ENCODE measurements at places on chromosomes 1 and 21.

DNA sequence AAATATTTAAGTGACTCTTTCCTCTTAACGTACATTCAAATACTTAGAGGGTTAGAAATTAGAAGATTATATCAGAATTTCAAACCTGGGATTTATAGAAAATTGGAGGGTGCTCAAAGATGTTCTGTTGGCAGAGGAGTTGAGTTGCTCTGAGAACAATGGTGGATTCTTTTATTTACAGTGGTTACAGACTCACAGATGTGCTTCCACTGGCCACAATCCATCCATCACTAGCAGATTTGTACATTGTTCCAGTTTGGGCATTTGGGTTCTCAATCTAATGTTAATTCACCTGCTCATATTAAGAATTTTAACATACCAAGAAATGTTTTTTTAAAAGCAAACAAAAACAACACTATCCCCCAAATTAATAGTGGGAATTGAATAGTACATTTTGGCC lies 23.5 kb downstream of the DNAJC6 start:
- DNase-seq, result no peak

DNA sequence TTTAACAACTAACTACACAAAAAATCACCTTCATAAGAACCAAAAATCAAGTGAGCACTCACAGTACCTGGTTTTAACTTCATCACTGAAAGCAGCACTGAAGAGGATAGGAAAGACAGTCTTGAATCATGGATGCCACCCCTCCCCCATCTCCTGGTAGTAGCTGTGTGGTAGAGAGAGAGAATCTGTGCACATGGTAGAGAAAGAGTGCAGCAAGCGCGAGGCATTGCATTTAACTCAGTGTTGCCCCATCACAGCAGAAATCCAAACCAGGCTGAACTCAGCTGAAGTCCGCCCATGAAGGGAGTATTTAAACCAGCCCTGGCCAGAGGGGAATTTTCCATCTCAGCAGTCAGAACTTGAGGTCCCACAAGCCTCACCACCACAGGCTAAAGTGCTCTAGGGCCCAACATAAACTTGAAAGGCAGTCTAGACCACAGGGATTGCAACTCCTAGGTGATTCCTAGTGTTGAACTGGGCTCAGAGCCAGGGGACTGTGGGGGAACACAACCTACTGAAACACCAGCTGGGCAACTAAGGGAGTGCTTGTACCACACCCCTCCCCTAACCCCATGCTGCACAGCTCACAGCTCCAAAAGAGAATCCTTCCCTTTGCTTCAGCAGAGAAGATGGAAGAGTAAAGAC lies 38.4 kb downstream of the VAV3 start:
- DNase-seq, result no peak

DNA sequence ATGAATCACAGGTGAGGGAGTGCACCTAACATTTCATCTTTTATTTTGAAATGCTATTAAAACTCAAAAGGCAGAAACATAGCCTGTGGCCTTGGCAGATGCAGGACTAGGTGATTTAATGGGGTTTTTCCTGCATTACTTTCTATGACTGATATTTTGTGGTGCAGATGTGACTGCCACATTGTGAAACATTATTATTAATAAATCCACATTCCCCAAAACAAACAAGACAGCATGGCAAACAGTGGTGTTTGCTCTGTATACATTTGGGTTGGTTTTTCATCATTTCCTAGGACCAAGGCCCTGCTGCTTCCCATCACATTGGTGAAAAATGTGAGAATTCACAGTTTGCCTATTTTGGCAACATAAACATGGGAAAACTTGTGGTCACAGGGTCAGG lies 247.6 kb upstream of the SGIP1 start:
- no peak for DNase-seq

GRCh38 chr1:219492717-219493116 lies 120.2 kb downstream of the ZC3H11B start:
- DNase-seq, result no peak

- no peak for DNase-seq
Observed at GRCh38 chr1:33123266-33123665, 42.3 kb downstream of the AZIN2 start.

DNA sequence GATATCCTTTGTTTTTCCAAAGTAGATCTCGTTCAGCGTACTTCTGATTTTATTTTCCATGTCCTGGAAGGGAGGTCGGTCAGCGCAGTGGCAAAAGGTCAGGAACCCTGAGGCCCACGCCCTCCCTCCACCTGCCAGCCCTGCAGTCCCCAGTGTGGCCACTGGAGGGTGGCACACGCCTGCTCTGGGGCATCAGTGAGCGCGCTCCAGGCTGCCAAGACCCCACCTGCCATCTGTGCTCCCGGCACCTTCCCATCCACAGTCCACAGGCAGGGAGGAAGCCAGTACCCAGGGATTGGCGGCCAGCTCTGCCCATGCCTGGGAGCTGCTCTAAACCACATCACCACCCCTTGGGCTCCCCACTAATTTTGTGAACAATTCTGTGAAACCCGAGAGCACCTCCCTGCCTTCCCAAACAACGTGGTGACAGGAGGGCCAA lies 32.3 kb downstream of the SLC66A1 start:
- DNase-seq, result peak; percentile 47

DNA sequence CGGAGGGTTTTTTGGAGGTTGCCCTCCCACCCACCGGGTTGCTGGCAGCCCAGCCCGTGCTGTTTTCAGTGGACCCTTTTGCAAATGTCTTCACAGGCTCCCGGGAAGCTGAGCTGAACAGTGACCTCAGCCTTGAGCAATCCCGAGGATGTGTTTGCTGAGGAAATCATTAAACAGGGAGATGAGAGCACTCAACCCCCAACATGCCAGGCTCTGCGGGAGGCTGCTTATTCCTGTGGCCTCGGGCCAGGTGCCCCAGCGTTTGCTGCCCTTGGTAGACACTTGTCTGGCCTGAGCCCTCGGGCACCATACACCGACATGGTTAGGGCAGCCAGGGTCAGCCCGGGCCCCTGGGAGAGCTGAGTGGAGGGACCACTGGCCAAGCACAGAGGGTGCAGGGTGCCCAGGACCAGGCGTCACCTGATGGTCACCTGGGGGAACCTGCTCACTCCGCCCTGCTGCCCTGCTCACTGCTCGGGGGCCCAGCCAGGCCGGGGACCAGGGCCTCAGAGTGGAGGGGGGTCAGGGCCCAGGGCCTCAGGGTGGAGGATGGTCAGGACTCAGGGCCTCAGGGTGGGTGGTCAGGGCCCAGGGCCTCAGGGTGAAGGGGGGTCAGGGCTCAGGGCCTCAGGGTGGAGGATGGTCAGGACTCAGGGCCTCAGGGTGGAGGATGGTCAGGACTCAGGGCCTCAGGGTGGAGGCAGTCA lies 42.5 kb upstream of the POFUT2 start:
- no peak for DNase-seq

GRCh38 chr1:54782156-54782555 lies 17.8 kb upstream of the PARS2 start:
- no peak for DNase-seq

GRCh38 chr1:143584508-143584907 lies 387.3 kb downstream of the FAM72C start:
- DNase-seq, result no peak

DNA sequence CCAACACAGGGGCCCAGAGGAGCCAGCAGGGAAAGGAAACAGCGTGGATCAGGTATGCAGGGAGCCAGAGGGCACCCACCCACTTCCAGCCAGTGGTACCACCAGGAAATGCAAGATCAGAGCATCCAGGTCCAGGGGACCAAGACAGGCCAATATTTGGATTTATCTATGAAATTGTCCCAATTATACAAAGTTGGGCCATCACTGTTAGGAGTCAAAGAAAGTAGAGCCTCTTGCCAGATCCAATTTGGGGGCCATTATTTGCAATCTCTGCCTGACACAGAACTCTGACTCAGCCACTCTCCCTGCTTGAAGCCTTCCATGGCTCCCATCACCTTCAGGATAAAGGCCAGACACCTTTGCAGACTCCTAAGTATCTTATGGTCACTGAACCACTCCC lies 21.1 kb upstream of the TAS1R2 start:
- DNase-seq, result no peak

GRCh38 chr1:58266242-58266641 lies 280.3 kb downstream of the OMA1 start:
- no peak for DNase-seq

DNA sequence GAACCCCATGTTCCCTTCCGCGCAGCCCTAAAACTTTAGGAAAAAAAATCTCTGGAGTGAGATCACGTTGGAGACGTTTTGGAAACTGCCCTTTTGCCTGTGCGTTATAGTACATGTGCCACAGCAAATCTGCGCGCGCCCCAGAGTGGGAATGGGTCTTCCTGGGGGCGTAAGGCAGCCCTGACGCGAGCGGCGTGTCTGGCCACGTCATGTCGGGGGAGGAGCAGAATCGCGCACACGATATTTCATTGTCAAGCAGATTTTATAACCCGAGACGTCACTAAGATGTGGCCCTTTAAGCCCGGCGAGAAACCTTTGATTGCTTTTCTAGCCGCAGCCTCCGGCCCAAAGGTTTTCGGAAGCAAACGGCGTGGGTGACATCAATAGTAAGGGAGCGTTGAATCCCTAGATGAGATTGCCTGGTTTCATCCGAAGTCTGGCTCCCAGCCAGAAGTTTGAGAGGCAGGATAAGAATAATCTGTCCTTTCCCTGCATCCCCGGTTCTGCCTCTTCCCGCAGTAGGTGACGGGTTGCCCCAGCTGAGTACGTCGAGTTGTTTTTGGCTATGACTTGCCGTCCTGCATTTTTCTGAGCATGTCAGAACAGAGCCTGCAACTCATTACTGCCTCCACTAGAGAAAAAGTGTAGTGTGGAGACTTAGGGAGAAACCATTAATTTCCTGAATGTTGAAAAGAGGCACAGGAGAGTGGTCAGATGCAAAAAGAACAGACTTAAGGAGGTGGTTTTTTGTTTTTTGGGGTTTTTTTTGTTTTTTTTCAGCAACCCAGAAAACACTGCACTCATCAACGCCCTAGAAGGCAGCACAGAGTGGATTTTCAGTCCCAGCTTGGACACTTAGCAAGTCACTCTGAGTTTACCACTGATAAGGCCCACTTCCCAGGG lies 817 bp upstream of the PMVK start:
- DNase-seq, result peak; percentile 95

DNA sequence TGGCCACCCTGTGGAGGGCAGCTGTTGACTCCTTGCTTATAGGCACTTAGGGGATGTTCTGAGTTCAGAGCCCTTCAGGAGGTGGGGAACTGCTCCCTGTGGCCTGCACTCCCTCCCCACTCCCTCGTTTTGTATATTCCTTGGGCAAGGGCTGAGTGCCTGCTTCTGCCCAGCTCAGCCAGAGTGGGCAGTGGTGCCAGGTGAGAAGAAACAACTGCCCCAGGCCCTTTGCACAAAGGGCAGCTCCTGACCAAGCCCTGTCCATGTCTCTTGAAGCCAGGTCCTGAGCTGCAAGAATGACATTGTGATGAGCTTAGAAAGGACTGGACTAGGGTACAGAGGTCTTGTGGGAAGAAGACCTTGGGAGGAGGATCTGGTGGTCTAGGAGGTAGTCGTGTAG lies 2.2 kb downstream of the AGTRAP start:
- no peak for DNase-seq

DNA sequence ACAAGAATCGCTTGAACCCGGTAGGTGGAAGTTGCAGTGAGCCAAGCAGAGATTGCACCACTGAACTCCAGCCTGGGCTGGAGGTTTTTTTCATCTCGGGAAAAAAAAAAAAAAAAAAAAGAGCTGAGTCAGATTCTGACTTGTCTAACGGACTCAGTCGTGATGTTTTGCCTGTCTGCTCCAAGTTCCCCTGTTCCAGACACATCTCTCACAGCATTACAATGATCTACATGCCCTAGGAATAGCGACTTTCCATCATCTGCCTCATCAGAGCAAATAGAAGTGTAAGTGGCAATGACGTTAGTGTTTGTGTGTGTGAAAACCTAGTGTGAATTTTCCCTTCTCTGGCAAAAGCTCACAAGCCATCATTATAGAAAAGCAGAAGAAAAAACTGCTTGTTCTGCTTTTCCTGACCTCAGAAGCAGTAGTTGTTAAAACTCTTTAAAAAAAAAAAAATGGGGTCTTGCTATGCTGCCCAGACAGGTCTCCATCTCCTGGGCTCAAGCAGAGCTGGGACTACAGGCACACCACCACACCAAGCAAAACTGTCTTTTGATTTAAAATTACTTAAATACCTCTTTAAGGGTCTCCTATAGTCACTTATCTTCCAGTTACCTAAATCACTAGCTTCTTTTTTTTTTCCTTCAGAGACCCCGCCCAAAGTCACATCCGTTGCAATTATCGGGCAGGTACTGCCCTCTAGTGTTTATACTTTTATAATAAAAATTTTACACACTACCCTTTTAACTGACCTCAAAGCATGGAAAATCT lies 37.3 kb downstream of the PLEKHO1 start:
- DNase-seq, result no peak

- DNase-seq, result no peak
Observed at GRCh38 chr1:211174375-211174774, 40.4 kb upstream of the KCNH1 start.

DNA sequence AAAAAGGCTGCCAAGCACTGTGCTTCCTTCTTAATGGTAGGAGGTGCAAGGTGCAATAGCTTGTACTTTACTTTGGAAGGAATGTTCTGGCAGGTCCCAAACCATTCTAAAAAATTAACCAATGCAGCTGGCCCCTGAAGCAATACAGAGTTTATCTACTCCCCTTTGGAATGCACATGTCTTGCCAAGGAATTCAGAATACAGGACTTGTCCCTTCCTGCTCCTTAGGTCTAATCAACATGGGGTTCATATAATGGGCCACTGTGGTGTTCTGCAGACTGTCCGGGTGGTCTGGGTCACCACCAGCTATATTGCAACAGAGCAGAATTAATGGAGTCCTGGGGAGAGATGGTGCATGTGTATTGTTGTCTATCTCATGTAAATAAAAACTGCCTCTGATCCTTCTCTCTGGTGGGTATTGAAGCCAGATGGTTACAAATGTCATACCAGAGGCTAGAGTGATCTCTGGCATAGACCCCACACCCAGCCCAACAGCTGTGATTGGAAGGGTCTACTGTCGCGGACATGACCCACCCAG lies 112.8 kb downstream of the RIPK4 start:
- no peak for DNase-seq

- no peak for DNase-seq
Observed at GRCh38 chr1:22204989-22205913, 62.4 kb upstream of the WNT4 start.

DNA sequence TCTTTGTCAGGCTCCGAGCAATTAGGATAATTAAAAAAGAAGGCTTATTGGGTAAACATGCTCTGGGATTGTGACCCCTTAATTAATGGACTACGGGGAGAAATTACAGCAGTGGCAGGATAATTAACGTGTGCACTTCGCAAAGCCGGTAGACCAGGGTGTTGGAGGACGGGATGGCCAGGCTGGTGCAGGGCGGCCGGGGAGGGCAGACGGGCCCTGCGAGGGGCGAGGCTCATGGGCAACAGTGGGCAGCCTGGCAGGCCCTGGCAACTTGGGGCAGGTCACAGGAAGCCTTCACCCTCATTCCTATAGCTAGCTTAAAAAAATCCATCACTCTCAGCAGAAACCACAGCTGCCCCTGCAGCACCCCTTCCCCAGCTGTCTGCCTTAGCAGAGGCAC lies 186.2 kb upstream of the ARHGEF16 start:
- DNase-seq, result no peak

DNA sequence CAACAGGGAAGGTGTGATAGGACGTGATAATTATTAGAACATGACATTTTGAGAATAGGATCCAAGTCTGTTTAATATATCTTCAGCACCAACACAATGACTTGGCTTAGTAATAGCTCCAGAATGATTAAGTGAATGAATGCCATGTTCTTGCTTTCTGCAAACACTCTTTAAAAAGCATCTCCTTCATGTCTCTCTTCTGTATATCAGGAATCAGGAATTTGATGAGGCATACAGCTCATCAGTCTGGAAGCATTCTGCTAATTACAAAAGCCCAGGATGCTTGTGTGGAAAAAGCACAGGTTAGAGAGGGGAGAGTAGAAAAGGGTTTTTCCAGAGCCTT lies 113.0 kb upstream of the ZNF648 start:
- DNase-seq, result no peak

GRCh38 chr21:41641821-41642701 lies 124.8 kb downstream of the RIPK4 start:
- DNase-seq, result no peak
